ENCODE measurements at places on chromosomes 4 and X. TPM values are rescaled to one million over a fixed set of nuclear protein-coding genes. Genes with fewer than 3 reads are reported as not detected.

DNA sequence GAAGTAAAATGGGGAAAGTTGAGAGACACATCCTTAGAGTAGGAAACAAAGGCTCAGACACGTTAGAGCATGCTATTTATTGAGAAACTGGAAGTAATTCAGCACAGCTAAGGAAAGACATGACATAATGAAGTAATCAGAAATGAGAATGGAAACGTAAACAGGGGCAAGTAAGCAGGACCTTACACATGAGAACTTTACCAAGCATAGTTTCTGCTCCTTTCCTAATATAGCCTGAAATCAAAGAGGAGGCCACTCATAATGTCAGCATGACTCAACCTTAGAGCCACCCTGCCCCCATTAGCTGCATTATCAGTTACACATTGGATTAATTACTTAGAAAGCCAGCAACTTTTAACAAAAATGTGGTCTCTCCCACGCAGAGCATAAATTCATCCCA is 558.3 kb upstream of the GRIA3 start:
- no peaks in the 10 kb centered on the region for H3K36me3 ChIP-seq
- H3K4me3 ChIP-seq = no peak overlapping the region
- DNase-seq = no peak
- H3K27me3 ChIP-seq = no peaks in the 10 kb centered on the region
- H3K27ac ChIP-seq = no peak overlapping the region

DNA sequence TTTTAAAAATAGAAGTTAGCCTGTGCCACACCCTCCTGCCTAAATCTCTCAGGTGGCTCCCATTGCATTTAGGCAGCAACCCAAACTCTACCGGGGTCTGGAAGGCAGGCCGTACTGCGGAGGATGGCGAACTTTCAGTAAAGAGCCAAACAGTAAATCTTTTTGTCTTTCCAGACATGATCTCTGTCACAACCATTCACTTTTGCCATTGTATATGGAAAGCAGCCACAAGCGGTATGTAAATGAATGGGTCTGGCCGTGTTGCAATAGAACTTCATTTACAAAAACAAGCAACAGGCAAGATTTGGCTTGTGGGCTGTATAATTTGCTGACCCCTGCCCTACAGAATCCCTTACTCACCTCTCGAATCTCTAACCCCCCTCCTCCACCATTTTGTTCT is 3.3 kb downstream of the RADX start:
- no peak overlapping the region for H3K27ac ChIP-seq
- H3K36me3 ChIP-seq = no peaks in the 10 kb centered on the region
- H3K4me1 ChIP-seq = peaks cover 15% of the 10 kb centered on the region
- no peaks in the 10 kb centered on the region for H3K27me3 ChIP-seq
- no peak overlapping the region for H3K4me3 ChIP-seq
- DNase-seq = no peak

ZMYM3 gene
- 27.4 TPM for total RNA-seq

- peaks cover 22% of the 10 kb centered on the region for H3K27me3 ChIP-seq
- H3K27ac ChIP-seq = no peak overlapping the region
- DNase-seq = no peak
Measured at GRCh38 chr4:168720396-168720900, 223.6 kb downstream of the PALLD start.

DNA sequence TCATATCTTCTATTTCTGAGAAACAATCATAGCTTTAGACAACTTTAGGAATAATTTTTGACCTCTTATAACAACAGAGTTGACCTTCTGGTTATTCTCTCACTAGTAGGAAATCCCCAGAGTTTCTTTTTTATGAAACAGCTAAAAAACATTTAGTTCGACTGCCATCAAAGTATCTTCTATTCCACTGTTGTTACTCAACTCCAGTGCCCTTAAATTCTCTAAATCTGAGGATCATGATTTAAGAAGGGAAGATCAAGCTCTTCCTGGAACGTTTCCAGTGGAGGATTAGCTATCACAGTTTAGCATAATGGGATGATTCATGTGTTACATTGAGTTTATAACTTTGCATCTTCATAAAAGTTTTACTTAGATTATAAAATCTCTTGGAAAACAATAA is 134.9 kb upstream of the VEGFC start:
- no peaks in the 10 kb centered on the region for H3K36me3 ChIP-seq
- H3K4me3 ChIP-seq = no peak overlapping the region
- no peaks in the 10 kb centered on the region for H3K4me1 ChIP-seq
- H3K27ac ChIP-seq = no peak overlapping the region

DNA sequence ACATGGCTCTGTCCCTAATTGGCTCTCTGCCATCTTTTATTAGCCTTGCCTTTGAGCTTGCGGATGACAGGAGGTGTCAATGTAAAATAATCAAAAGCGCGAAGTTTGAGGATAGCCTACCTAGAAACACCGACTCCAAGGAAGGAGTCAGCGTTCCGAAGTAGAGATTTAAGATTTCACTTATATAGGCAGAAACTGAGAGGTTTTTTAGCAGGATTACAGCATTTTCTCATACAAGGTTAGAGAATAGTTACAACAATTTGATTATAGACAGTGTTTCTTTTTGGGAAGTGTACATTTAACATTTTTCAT is 499 bp upstream of the NFXL1 start:
- H3K36me3 ChIP-seq = peaks cover 17% of the 10 kb centered on the region
- peaks cover 36% of the 10 kb centered on the region for H3K4me1 ChIP-seq
- peak overlapping the region; percentile 94 for H3K27ac ChIP-seq
- DNase-seq = no peak
- H3K27me3 ChIP-seq = no peaks in the 10 kb centered on the region
- peak overlapping the region; percentile 97 for H3K4me3 ChIP-seq

- H3K27ac ChIP-seq = no peak overlapping the region
- peaks cover 15% of the 10 kb centered on the region for H3K36me3 ChIP-seq
- H3K4me3 ChIP-seq = no peak overlapping the region
- no peaks in the 10 kb centered on the region for H3K27me3 ChIP-seq
- no peaks in the 10 kb centered on the region for H3K4me1 ChIP-seq
Measured at GRCh38 chrX:72468607-72469006, 104.0 kb downstream of the HDAC8 start.

DNA sequence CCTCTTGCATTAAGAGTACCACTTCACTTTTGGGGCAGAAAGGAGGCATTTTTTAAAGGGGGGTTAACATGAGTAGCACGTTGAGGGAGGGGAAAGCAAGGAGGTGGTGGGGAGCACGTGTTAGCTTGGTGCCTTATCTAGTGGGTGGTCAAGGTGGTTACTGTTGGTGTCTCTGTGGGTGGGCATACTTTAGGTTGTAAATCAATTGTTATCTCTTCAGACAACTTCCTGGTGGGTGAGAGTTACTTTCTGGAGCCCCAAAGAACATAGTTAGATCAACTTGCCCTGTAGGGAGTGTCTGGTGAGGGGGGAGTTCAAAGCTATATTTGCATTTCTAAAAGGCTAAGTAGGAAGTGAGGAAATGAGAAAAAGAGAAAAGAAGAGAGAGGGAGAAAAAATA is 297.7 kb upstream of the CLNK start:
- no peaks in the 10 kb centered on the region for H3K27me3 ChIP-seq
- DNase-seq = no peak
- peak overlapping the region; percentile 4 for H3K27ac ChIP-seq
- no peak overlapping the region for H3K4me3 ChIP-seq
- no peaks in the 10 kb centered on the region for H3K36me3 ChIP-seq

OPN1MW3 gene
- not detected for total RNA-seq

- no peak for DNase-seq
- H3K4me1 ChIP-seq = peaks cover 18% of the 10 kb centered on the region
- no peak overlapping the region for H3K4me3 ChIP-seq
- H3K27me3 ChIP-seq = no peaks in the 10 kb centered on the region
- H3K27ac ChIP-seq = no peak overlapping the region
Measured at GRCh38 chrX:1325515-1326116, 11.0 kb upstream of the IL3RA start.

DNA sequence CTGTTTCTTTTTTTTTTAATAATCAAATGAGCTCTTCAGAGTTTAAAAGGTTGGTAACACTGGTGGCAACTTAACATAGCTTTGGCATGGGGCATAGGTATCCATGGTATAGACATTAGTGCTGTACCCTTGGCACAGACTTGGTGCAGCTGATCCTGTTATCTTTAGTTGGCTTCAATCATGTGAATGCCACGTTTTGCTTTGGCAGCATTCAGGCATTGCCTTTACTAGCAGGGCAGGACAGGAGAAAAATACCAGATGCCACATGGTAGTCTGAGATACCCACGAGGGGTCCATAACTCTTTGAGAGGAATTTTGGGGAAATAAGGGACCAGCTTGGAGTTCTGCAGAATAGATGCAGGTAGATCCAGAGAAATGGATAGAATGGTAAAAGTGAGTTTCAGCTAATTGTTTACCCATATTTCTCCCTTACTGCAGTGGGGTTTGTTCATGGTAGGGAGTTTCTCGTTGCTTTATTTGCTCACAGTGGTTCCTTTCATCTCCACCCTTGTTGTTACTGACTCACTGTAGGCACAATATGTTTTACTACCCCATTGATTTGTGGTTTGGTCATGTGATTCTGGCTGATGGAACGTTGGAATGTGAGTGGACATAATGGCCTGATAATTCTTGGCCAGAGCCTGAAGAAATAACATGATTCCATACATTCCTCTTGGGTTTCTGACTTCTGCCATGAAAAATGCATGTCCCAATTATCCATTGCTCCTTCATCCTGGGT is 342.7 kb downstream of the GLUD2 start:
- H3K36me3 ChIP-seq = no peaks in the 10 kb centered on the region
- no peak overlapping the region for H3K27ac ChIP-seq
- no peaks in the 10 kb centered on the region for H3K27me3 ChIP-seq

DNA sequence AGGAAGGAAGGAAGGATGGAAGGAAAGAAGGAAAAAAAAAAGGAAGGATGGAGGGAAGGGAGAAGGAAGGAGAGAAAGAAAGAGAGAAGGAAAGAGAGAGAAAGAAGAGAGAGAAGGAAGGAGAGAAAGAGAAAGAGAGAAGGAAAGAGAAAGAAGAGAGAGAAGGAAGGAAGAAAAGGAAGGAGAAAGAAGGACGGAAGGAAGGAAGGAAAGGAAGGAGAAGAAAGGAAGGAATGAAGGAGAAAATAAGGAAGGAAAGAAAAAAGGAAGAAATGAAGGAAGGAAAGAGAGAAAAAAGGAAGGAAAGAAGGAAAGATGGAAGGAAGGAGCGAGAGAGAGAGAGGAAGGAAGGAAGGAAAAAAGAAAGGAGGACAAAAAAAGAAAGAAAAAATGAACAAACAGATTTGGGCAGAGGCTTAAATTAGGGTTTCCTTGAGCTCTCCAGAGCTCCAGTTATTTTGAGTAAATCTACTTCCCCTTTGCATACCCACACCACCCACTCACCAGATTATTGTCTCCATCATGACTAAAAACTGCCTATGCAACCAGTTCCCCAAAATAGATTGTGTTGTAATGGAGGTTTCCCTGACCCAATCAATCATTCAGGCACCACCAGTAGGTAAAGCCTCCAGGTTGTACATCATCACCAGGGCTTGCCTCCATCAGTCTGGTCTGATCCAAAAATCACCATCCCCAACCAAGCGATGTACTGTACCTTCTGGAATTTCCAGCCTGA is 1722.9 kb upstream of the PCDH10 start:
- no peaks in the 10 kb centered on the region for H3K4me1 ChIP-seq
- no peak overlapping the region for H3K27ac ChIP-seq
- H3K27me3 ChIP-seq = no peaks in the 10 kb centered on the region
- no peak for DNase-seq
- H3K36me3 ChIP-seq = no peaks in the 10 kb centered on the region
